ENCODE measurements at places on chromosomes 2 and 18. TPM values are rescaled to one million over a fixed set of nuclear protein-coding genes. Genes with fewer than 3 reads are reported as not detected.

TDRD15 gene
- total RNA-seq: not detected

DNA sequence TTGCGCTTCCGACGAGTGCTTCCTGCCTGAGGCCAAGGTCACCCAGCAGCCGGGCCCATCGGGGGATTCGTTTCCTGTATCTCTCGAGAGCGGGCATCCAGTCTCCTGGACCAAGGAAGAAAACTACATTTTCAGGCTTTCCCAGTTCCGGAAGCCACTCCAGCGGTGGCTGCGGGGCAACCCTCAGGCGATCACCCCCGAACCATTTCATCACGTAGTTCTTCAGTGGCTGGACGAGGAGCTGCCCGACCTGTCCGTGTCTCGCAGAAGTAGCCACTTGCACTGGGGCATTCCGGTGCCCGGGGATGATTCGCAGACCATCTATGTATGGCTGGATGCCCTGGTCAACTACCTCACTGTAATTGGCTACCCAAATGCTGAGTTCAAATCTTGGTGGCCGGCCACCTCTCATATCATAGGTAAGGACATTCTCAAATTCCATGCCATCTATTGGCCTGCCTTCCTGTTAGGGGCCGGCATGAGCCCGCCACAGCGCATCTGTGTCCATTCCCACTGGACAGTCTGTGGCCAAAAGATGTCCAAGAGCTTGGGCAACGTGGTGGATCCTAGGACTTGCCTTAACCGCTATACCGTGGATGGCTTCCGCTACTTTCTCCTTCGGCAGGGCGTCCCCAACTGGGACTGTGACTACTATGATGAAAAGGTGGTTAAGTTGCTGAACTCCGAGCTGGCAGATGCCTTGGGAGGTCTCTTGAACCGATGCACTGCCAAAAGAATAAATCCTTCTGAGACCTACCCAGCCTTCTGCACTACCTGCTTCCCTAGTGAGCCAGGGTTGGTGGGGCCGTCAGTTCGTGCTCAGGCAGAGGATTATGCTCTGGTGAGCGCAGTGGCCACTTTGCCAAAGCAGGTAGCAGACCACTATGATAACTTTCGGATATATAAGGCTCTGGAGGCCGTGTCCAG, 1.0 kb downstream of the MARS2 start:
- peak; percentile 30 for DNase-seq

GRCh38 chr2:144490857-144491256, 29.1 kb downstream of the ZEB2 start:
- DNase-seq: no peak

DNA sequence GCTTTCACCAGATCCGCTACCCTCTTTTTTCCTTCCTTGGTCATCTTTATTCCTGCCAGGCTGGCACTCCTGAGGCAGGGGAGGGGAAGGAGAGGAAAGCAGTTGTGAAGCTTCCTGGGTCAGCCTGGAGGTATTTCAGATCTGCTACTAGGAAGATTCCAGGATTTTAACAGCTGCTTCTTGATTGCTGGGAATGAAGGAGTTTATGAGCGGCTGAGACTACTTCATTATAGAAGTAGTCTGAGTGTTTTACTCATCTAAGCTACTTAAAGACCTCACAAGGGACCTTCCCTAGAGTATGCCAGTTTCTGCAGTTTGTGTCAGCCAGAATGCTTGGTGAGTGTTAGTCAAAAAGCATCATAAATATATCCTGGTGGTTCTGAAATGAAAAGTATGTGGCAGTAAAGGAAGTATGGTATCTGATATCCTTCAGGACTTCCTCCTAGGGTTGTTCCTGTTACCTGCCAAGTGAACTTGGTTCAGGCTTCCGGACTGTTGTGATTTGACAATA, 1.9 kb downstream of the TANC1 start:
- DNase-seq: peak; percentile 76

- DNase-seq: no peak
Observed at GRCh38 chr2:98647636-98648035, 39.2 kb downstream of the UNC50 start.

DNA sequence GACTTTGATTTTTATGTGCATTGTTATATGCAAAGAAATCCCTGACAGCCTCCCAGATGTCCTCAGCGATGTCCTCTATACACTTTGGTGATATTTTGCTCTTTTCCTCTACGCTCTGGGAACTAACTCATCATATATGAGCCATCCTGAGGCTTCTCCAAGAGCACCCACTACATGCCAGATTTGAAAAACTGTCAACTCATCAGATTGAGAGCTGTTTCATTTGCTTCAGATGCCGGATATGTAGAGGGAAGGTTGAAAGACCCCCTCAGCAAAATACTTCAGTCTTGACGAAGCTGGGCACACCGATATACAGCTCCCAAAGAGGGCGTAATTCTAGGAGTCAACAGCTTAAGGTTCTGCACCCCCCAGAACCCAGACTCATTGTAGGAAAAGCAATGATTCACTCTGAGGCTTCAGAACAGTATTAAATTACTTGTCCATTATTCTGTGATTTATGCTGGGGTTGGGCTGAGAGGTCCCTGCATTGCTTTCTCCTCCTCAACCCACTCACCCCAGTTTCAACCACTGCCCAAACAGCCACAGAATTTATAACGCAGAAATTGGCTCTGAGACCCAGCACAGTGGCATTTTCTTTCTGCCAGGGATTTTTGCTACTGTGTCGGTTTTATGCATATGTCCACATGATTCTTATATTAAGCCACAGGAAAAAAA, 341.8 kb downstream of the ALK start:
- no peak for DNase-seq

GRCh38 chr2:172438741-172439508, 11.5 kb downstream of the ITGA6 start:
- peak; percentile 29 for DNase-seq

SERPINB10 gene
- total RNA-seq: not detected

DNA sequence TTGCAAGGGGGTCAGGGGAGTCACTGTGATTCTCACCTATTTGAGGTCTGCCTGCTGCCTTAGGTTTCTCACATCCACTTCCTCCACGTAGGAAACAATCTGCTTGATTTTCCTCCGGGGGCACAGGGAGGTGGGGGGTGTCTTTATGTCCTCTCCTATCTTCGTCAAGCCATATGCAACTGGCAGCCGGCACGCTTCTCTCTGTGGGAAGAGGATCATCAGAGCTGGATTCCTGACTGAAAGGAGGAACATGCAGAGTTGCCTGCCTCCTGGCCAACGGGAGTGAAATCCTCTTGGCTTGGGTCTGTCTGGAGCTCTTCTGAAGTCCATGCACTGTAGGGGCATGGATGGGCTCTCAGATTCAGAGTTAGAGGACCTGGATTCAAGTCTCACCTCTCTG, 43.1 kb upstream of the ACVR1 start:
- no peak for DNase-seq

FAM168B gene
- total RNA-seq: 91.5 TPM

MOGAT1 gene
- not detected for total RNA-seq

DNA sequence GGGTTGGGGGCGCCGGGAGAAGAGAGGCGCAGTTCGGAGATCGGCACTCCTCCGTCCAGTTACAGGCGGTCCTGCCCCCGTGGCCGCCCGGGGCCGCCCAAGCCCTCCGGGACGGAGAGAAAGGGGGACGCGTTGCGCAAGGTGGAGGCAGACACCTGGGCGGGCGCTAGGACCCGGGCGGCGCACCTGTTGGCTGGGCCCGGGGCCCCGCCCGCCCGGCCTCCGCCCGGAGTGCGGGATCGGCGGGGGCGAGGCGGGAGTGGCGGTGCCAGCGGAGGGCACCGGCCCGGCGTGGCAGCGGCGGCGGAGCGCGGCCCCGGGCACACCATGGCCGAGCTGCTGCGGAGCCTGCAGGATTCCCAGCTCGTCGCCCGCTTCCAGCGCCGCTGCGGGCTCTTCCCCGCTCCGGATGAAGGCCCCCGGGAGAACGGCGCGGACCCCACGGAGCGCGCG, at the start of gene SGPP2:
SGPP2 (plus strand) TSS at position 268 of the 453 bp plus-strand sequence; CDS start at position 328, 60 bp downstream.
- no peak for DNase-seq

GPR75 gene
- total RNA-seq: 2.6 TPM

GRCh38 chr2:174771631-174772471, 7.6 kb upstream of the CHRNA1 start:
- DNase-seq: peak; percentile 87

DNA sequence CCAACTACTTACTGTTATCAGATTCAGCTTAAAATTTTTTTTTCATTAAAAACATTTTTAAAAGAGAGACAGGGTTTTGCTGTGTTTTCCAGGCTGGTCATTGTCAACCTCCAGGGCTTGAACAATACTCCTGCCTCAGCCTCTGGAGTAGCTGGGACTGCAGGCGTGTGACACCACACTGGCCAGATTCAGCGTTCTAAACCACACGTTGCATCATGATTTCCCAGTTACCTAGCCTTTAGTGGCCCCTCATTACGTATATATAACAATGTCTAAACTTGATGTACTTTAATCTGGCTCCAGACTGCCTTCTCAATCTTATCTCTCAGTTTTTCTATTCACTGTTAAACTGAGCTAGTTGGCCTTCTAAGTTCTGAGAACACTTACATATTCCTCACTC, 89.6 kb downstream of the COMMD1 start:
- DNase-seq: no peak
